Epithelial cell of esophagus (primary cell): ENCODE measurements at places on chromosomes 16 and 17.

DNA sequence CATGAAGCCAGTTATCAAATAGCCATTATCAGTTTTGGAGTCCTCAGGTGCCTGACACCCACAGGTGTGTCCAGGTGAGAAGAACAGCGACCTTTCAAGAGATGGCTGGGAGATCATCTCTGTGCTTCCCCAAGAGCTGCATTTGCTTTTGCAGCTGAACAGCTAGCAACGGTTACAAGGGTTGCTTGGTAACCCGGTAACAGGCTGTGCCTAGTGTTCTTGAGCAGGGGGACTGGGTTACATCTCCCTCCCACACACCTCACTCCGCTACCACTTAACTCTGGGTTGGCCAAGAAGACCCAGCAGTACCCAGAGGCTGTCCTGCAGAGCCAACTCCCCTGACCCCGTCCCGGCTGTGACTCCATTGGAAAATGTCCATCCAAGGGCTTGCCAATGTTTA lies 147.0 kb downstream of the SLC39A11 start:
- DNase-seq = no peak

DNA sequence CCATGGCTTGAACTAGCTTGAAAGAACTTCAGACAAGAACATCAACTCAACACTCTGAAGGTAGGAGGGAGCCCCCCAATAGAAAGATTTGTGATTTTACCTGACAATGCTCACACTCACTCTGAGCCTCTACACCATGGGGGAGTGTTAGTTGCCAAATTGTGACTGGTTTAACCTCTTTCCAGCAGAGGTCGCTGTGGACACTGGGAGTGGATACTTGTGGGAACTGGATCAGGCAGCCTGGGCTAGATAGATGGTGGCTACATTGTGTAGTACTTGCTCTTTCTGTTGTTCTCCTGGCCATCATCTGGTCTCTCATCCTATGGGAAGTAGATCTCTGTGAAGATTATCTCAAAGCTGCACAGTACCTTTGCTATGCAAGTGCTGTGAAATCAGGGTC lies 2.9 kb downstream of the SMPD3 start:
- peak; percentile 80 for DNase-seq

DNA sequence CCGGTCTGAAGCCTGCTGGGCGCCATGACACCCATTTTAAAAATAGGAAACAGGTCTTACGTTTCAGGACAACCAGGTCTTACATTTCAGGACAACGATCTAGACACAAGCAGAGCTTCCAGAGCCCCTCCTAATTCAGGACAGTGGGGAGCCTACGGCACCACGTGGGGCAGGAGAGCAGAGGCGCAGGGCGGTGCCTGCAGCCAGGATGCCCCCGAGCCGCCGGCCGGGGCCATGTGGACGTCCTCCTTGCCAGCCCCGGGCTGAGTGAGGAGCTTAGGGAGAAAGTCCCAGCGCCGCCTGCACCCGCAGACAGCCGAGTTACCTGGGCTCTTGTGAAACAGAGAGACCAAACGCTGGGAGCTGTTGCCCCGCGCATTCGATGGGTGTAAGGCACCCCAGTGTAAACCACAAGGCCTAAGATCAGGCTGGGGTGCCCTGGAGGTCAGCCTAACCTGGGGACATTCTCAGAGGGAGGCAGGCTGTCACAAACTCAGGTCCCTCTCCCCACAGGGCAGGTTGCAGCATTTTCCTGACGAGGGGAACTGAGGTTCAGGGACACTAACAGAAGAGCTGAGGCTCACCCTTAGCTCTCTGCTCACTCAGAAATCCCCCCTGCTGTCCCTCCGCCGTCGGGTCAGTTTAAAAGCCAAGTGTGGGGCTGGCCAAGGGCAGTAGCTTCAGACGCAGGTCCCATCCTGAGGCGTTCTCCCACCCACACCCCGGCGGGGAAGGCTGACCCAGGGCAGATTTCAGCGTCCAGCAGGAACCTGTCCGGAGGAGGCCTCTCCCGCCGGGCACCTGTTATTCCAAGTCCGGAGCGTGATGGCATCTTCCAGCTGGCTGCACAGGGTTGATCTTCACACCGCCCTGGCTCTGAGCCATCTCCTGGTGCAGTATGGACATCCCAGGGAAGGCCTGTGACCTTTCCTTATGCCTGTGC lies 1.8 kb upstream of the NOTUM start:
- DNase-seq = no peak

DNA sequence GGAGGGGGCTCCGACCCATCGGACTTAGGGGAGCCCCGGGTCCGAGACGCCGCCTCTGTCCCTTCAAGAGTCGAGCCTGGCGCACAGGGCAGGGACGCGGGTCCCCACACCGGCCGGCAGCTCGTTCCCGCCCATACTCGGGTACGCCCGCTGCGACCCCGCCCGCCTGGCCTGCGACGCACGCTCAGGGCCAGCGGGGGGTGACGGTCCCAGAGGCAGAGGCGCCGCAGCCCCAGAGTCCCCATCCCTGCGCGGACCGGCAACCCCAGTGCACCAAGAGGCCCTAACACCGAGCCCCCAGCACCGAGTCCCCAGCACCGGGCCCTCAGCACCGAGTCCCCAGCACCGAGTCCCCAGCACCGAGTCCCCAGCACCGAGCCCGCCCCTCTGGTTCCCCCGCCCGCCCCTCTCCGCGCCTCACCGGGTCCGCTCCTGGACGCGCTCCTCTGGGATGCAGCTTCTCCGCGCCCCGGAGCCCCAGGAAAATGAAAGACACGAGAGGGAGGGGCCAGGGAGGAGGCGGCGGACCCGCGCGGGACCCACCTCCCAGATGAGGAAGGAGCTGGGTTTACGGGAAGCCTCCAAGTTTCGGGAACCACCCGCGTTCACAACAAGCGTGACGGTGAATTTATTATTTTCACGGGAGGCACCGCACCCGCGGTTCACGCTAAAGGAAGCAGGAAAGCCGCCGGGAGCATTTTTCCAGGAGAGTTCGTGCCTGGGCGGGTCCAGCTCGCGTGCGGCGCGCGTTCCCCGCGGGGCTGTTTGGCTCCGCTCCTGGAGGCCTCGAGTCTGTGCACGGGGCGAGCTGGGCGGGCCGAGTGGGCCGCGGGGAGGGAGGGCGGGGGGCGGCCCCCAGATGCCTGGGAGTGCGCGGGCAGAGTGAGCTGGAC lies at the start of gene SECTM1:
Gene SECTM1, minus strand, starts transcription at position 488 of the 893 bp plus-strand sequence. CDS start 6,526 bp downstream, outside the sequence.
- peak; percentile 62 for DNase-seq

- peak; percentile 73 for DNase-seq
Observed at GRCh38 chr16:72099377-72099818, 5.8 kb downstream of the DHX38 start.

- no peak for DNase-seq
Observed at GRCh38 chr16:54718376-54718775, 212.3 kb upstream of the IRX5 start.

- peak; percentile 67 for DNase-seq
Observed at GRCh38 chr16:72092832-72093447, 480 bp downstream of the TXNL4B start.
